K562 (cell line): ENCODE measurements at places on chromosomes 7 and 10.

DNA sequence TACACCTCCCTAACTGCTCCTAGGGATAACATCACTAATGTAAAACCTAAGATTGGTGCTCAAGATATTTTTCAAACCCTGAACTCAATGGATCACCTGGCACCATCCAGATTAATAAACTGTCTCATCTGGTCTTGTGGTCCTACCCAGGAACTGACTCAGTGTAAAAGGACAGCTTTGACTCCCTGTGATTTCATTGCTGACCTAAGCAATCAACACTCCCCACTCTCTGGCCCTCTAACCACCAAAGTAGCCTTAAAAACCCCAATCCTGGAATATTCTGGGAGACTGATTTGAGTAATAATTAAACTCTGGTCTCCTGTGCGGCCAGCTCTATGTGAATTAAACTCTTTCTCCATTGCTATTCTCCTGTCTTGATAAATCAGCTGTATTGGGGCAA lies 6.2 kb upstream of the USP54 start:
- DNase-seq: no peak

DNA sequence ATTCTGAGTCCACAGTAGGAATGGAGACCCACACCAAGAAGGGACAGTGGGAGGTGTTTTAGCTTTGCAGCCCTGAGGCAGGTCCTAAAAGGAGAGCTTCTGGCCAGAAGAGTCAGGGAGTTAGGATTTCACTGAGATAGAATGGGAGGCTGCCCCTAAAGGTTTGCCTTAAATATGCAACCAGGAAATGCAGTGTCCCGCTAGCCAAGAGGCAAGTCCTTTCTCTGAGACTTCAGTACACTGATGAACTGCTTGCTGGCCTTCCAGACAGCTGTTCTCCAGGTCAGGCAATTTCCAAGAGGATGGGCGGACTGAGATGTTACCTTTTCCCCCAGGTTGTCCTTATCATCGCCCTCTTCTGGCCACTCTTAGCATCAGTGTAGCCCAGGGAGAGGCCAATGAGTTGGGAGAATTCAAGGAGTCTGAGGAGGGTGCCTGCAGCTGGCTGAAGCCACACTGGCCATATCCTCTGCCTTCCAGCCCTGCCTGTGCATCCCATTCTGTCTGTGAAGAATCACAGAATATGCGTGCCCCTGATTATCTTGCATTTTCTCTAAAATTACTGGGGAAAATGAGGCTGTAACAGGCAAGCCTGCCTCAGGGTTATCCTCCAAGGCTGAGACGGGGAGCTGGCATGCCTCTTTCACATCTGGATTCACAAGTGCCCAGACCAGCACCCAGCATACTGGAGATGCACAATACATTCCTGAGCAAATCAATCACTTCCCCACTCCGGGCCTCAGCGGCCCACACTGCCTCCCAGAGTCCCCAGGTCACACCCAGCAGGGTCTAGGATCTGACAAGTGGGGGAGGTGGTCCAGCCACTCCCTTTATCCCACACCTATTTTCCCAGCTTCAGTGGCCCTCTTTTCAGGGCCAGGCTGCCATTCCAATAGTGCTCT lies 2.4 kb downstream of the TLL2 start:
- peak; percentile 51 for DNase-seq

DNA sequence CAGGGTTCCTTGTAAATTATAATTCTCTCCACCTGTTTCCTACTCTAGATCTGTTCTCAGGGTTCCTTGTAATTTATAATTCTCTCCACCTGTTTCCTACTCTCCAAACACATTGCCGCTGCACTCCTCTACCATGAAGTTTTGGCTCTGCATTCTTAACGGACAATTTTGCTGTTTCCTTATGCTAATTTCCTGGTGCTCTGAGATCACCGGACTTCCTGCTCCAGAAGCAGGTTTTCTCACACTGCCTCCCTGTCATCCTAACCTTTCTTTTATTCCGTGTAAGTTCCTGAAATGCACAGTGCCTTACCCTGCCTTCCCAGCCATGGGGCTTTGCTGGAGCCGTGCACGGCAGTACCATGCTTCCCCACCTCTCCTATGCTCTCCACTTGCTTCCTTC lies 256.8 kb downstream of the PLXNA4 start:
- DNase-seq: no peak

- no peak for DNase-seq
Measured at GRCh38 chr7:93569189-93569588, 5.3 kb downstream of the CALCR start.

GRCh38 chr7:159016591-159016990 lies 128.1 kb downstream of the VIPR2 start:
- no peak for DNase-seq

DNA sequence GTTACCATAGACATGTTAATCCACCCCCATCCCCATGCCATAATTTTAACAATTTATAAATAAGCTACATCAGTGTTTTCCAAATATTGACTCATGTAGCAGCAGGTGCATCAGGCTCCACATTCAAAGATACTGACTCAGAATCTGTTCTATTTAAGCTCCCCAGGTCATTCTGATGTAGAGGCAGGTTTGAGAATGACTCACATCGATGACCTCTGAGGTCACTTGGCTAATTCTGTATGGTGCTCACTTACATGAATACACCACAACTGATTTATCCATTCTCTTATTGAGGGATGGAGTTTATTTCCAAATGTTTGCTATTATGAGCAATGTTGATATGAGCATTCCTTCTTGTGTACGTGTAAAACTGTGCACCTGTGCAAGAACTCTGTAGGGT lies 1159.0 kb downstream of the TYW1 start:
- DNase-seq: no peak

- DNase-seq: no peak
Measured at GRCh38 chr10:71014021-71014805, 125.8 kb upstream of the PCBD1 start.

- DNase-seq: no peak
Measured at GRCh38 chr7:73860859-73861258, at the start of gene TMEM270. Gene TMEM270 (plus strand): TSS chr7:73861159. CDS start chr7:73861195, 36 bp downstream.
